ENCODE measurements at places on chromosomes 7 and 10. TPM values are rescaled to one million over a fixed set of nuclear protein-coding genes. Genes with fewer than 3 reads are reported as not detected.

DNA sequence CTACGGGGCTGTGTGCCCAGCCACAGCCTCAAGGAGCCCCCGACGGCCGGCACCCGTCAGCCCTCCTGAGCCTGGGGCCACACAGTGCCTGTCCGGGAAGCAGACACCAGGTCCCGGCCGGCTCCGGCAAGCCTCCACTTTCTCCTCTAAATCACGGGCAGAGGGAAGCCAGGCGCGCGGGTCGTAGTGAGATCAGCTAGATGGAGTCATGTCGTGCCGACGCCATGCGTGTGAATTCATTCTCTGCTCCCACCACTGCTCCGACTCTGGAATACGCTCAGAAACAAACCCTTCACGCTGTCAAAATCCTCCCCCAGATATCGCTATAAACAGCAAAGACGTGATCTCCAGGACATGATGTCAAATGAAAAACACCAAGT, 93.7 kb upstream of the DNAAF5 start:
- no peaks in the 10 kb centered on the region for H3K4me1 ChIP-seq
- no peaks in the 10 kb centered on the region for H3K27me3 ChIP-seq
- H3K27ac ChIP-seq, result no peak overlapping the region
- H3K36me3 ChIP-seq, result no peaks in the 10 kb centered on the region

GRCh38 chr7:44884621-44885393, 523 bp downstream of the PURB start:
- H3K4me1 ChIP-seq, result no peaks in the 10 kb centered on the region
- DNase-seq, result peak; percentile 56
- peak overlapping the region; percentile 96 for H3K27ac ChIP-seq
- H3K27me3 ChIP-seq, result no peaks in the 10 kb centered on the region

GRCh38 chr10:31507427-31507826, 188.4 kb downstream of the ZEB1 start:
- DNase-seq, result no peak
- H3K4me1 ChIP-seq, result no peaks in the 10 kb centered on the region
- H3K27me3 ChIP-seq, result no peaks in the 10 kb centered on the region
- H3K36me3 ChIP-seq, result no peaks in the 10 kb centered on the region
- no peak overlapping the region for H3K27ac ChIP-seq

- no peak for DNase-seq
- H3K4me1 ChIP-seq, result no peaks in the 10 kb centered on the region
- no peak overlapping the region for H3K4me3 ChIP-seq
- no peaks in the 10 kb centered on the region for H3K36me3 ChIP-seq
- H3K27ac ChIP-seq, result no peak overlapping the region
Measured at GRCh38 chr7:77866786-77867536, 68.4 kb downstream of the PHTF2 start.

GRCh38 chr7:64868499-64868898, 34.6 kb upstream of the ZNF273 start:
- H3K27me3 ChIP-seq, result no peaks in the 10 kb centered on the region
- H3K27ac ChIP-seq, result no peak overlapping the region
- no peak overlapping the region for H3K4me3 ChIP-seq
- DNase-seq, result no peak

DNA sequence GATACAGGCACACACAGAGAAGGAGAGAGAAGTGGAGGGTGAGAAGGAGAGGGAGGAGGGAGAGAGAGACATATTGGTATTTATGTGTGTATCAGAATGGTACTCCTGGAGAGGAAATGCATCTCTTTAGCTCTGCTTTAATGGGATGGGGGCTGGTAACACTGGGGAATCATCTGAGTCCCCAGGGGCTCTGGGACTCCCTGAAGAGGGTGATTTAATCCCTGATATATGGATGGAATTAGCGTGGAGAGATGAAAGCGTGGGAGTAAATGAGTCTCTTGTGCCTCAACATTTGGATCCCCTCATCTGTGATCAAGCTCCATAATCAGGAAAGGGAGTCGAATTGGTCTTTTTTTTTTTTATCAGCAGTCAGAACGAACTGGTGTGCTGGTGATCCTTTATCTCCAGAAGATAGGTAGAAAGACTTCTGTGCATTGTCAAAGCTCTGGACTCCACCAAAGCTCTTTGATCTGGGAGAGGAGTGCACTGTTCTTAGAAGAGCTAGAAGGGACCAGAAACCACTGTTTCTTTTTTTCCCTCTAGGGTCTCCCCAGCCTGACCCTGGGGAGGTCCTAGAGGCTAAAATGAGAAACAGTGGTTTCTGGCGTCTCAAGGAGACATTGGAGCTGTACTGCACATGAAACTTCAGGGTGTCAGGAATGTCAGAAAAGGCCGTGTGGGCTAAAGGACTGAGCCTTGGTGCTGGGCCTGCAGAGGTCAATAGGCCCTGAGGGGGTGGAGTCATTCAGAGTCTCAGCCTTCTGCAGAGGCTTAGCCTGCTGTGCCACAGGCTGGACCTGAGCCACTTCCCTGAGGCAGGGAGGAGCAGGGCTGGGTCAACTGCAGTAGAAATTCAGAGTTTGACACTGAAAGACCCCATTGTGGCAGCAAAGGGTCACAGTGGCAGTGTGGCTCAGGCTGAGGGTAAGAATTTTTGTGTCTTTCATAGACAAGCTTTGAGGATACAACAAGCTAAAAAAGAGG, 234.4 kb upstream of the SLC26A5 start:
- no peak overlapping the region for H3K4me3 ChIP-seq
- no peak overlapping the region for H3K27ac ChIP-seq
- H3K27me3 ChIP-seq, result no peaks in the 10 kb centered on the region
- H3K4me1 ChIP-seq, result no peaks in the 10 kb centered on the region
- H3K36me3 ChIP-seq, result no peaks in the 10 kb centered on the region
- DNase-seq, result no peak

DNA sequence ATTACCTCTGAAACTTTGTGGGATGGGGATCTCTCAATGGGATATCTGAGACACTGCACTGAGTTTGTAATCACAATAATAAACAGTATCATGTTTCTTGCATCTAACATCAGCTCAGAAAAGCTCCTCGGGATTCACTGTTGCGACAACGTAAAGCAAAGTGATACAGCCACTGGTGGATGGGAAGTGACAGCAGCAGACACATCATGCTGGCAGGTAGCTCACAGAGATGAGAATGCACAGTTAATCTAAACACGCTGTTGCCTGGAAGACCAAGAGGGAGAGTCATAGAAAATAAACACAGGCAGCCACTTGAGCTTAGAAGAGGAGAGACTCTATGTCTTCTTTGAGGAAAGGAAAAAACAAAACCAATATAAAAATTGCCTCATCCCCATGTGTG, 513.8 kb downstream of the MAGI2 start:
- H3K27me3 ChIP-seq, result no peaks in the 10 kb centered on the region
- H3K4me3 ChIP-seq, result no peak overlapping the region
- no peaks in the 10 kb centered on the region for H3K4me1 ChIP-seq
- H3K36me3 ChIP-seq, result no peaks in the 10 kb centered on the region
- no peak for DNase-seq
- no peak overlapping the region for H3K27ac ChIP-seq

SLC4A2 gene
- total RNA-seq, result 92.8 TPM

VGF gene
- not detected for total RNA-seq

DAGLB gene
- total RNA-seq, result 18.0 TPM
